Naive thymus-derived CD8-positive, alpha-beta T cell (primary cell): ENCODE measurements at places on chromosomes 6 and 20. TPM values are rescaled to one million over a fixed set of nuclear protein-coding genes. Genes with fewer than 3 reads are reported as not detected.

DNA sequence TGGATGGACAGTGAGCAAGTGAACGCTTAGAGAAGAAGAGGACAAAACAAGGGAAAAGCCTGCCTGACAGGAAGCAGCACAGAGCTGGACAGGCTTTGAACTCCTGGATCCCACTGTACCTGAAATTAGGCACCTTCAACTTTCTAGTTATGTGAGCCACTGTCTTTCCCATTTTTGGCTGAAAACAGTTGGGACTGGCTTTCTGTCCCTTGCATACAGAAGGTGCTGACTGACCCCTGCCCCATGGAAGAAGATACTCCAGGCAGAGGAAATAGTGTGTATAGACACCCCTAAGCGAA lies 122.8 kb downstream of the CEBPB start:
- H3K27me3 ChIP-seq: peaks cover 13% of the 10 kb centered on the region
- no peaks in the 10 kb centered on the region for H3K4me1 ChIP-seq
- H3K27ac ChIP-seq: no peak overlapping the region
- H3K4me3 ChIP-seq: no peak overlapping the region
- H3K36me3 ChIP-seq: no peaks in the 10 kb centered on the region
- no peak for DNase-seq

- no peaks in the 10 kb centered on the region for H3K4me1 ChIP-seq
- no peaks in the 10 kb centered on the region for H3K36me3 ChIP-seq
- H3K4me3 ChIP-seq: no peak overlapping the region
- H3K27ac ChIP-seq: no peak overlapping the region
- H3K27me3 ChIP-seq: peaks cover 11% of the 10 kb centered on the region
Measured at GRCh38 chr6:125481056-125481455, 179.3 kb upstream of the HDDC2 start.

DNA sequence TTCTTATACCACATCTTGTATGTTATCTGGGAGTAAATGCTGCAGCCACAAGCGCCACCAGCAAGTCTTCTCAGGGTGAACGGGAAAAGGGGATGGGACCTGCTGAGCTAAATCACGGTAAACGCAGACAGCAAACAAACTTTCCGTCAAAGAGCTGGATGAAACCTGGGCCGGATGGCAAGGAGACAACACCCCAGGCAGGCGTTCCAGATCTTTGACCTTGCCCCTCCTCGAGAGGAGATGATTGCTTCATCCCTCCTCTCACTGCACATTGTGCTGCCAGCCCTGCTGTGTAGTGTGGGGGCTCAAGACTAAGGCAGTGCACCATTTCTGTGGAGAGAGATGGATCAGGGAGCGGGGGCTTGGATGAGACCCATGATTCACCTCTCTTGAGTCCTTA lies 9.8 kb downstream of the RAET1E start:
- no peaks in the 10 kb centered on the region for H3K4me1 ChIP-seq
- H3K27me3 ChIP-seq: peaks cover 14% of the 10 kb centered on the region
- no peak overlapping the region for H3K27ac ChIP-seq
- no peak overlapping the region for H3K4me3 ChIP-seq
- no peak for DNase-seq

Gene RPL10A
- 1,413 TPM for polyA plus RNA-seq

GRCh38 chr6:160428818-160429619 lies 80.8 kb downstream of the SLC22A3 start:
- H3K4me1 ChIP-seq: peaks cover 5% of the 10 kb centered on the region
- no peak for DNase-seq
- no peaks in the 10 kb centered on the region for H3K36me3 ChIP-seq
- H3K27me3 ChIP-seq: peaks cover 60% of the 10 kb centered on the region
- no peak overlapping the region for H3K27ac ChIP-seq
